Activated T-helper 1 cell treated with Interleukin-2 at 50 U/mL for 16 hours (primary cell): ENCODE measurements at places on chromosomes 16 and 17.

- DNase-seq = no peak
Observed at GRCh38 chr17:29621751-29622194, 939 bp downstream of the CORO6 start.

GRCh38 chr16:27773344-27773743 lies 223.4 kb downstream of the KATNIP start:
- no peak for DNase-seq

- no peak for DNase-seq
Observed at GRCh38 chr17:27379888-27380533, 76.2 kb upstream of the KSR1 start.

DNA sequence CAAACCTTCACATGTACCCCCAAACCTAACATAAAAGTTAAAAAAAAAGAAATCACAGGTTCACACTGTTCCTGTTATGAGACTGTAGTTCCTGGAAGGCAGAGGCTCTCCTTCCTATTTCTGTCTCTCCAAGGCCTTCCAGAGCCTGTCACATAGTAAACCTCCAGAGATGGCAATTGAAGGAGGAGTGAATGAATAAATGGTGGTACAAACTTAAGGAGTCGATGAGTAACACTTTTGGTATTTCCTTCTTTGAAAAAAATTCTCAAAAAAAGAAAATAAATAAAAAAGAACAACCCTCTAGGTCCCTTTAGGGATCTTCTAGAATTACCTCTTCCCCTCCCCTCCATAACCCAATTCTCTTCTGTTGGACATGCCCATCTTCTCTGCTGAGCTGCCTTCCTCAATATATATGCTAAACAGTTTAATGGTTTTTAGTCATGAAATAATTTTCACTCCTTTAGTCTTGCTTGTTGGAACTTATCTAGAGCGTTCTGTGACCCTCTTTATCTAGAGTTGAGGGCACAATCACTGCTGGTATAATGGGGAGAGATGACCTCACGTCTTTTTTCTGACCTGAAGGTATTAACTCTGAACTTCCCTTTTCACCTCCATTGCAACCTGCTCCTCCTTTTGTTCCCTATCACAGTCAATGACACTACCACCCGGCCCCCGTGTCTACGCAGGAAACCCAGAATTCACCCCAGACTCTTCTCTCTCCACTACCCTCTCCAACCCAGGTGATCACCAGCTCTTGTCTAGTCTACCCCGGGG lies 1.7 kb upstream of the TAF15 start:
- no peak for DNase-seq

- DNase-seq = peak; percentile 78
Observed at GRCh38 chr16:69330286-69331109, at the start of gene PDF. Gene PDF (minus strand): TSS chr16:69330588. CDS start chr16:69330570, 18 bp downstream.

- DNase-seq = no peak
Observed at GRCh38 chr17:75638893-75639292, 5.7 kb downstream of the SMIM5 start.

GRCh38 chr17:3944485-3945388 lies 19.5 kb downstream of the ATP2A3 start:
- DNase-seq = no peak

- DNase-seq = no peak
Observed at GRCh38 chr16:69302301-69302700, 8.8 kb upstream of the VPS4A start.

- no peak for DNase-seq
Observed at GRCh38 chr17:11240041-11240840, 772 bp upstream of the SHISA6 start.

GRCh38 chr17:82568997-82569393 lies 49.5 kb downstream of the FOXK2 start:
- no peak for DNase-seq

DNA sequence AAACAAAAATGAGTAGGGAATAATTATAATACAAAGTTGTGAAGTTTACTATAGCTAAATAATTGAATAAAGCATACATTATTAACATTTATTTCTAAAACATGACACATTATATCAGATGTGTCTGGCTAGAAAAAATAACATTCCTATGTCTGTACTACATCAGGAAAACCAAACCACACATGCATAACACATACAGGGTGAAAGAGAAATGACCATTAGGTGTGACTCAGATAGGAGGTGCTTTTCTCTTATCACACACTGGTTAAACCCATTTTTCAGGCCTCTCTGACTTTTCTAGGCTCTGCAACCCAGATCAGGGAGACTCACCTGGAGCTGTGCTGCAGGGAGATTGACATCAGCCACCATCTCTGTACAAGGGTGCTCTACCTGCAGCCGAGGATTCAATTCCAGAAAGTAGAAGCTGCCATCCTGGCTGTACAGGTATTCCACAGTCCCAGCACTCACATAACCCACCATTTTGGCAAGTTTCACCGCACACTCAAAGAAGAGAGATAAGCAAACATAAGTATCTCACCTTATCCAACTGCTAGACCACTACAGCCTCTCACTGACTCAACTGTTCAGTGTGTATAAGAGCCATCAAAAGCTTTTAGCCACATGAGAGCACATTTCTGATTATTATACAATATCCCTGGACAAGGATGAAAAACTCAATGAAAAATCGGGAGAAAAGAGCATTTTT lies 116.6 kb upstream of the C17orf78 start:
- DNase-seq = no peak
